NCI-H446 (cell line): ENCODE measurements at places on chromosomes 5 and 9.
A peak's percentile ranks its signal among the peaks of the same experiment; 100 is the strongest.

DNA sequence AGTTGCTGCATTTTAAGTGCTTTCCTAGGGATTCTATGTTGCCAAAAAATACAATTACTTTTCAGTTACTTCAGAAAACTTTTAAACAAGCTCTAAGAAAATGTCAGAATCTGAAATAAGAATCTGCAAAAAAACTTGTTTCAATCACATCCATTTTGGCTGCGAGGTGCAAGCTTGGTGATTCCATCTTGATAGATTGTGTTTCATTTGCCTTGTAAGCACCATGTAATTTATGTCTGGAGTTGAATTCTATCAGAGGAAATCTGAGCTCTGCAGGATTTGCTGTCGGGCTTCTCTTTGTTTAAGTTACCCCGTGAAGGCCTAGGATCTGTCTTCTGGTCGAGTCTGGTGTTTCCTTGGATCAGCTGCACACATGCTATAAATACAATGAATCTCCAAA lies 40.4 kb upstream of the MAN2A1 start:
- DNase-seq = no peak

DNA sequence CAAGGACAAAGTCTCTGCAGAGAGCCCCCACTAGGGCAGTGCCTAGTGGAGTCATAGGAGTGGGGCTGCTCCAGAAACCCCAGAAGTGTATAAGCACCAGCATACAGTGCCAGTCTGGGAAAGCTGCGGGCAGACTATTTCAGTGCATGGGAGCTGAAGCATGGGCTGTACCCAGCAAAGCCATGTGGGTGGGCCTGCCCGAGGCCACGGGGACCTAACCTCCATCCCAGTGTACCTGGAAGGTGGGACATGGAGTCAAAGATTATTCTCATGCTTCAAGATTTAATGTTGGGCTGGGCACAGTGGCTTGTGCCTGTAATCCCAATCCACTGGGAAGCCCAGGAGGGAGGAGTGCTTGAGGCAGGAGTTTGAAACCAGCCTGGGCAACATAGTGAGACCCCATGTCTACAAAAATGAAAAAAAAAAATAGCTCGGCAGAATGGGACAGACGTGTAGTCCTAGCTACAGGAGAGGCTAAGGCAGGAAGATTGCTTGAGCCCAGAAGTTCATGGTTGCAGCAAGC lies 36.7 kb downstream of the PTPDC1 start:
- DNase-seq = no peak

DNA sequence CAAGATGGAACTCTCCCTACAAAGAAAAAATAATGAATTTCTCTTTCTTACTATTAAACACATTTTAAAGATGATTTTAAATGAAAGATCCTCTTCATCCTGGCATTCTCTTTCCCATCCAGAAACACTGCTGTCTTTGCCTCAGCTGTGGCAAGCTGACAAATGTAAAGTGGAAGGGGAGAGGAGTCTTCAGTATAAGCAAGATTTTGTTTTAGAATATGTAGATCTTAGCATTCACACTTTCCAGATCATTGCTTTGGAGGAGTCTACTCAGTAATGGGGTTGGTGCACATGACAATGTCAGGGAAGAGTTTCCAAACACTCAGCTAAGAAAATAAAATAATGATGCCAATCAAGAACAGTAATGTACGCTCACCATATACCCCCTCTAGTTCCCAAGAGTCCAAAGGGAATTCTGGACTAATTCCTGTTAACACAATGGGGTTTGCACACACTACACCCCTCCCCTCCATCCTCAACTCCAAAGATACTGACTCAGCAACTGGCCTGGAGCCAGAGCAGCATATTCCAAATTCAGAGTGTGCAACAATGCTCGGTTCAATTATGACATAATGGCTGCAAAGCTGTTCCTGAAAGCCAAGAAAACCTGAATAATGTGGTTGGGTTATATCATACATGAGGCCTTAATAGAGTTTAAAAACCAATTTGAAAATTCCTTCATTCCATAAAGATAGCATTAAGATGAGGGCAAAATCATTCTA lies 4.6 kb downstream of the C5orf63 start:
- peak; percentile 70 for DNase-seq

DNA sequence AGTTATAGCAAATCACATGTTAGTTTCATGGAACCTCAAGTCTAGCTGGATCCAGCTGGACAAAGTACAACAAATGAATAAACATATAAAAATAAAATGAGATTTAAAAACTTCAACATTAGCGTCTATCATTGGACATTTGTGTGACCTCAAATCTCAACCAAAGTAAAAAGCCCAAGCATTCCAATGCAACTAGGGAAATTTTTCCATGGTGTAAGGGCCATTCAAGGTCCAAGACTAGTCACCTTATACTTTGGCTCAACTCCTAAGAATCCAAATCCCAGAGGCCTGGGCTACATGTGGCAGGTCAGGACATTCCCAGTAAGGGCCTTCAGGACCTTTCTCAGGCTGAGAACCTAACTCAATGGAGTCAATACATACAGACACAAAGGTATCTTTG lies 137.4 kb upstream of the DMAC1 start:
- no peak for DNase-seq

GRCh38 chr5:103111468-103111867 lies 8.5 kb downstream of the GIN1 start:
- no peak for DNase-seq

GRCh38 chr9:110214586-110215355 lies 6.8 kb upstream of the C9orf152 start:
- DNase-seq = no peak
